ENCODE measurements at places on chromosomes 5 and 9. TPM values are rescaled to one million over a fixed set of nuclear protein-coding genes. Genes with fewer than 3 reads are reported as not detected.

The ADGRD2 gene
- not detected for total RNA-seq

The BNC2 gene
- 0.31 TPM for total RNA-seq

The MCIDAS gene
- total RNA-seq, result not detected

The LCN15 gene
- total RNA-seq, result not detected

The CENPK gene
- total RNA-seq, result 11.3 TPM

Measured in parietal lobe (tissue), 2 donors.